ENCODE measurements at places on chromosomes 12 and 14.

- DNase-seq: no peak
Observed at GRCh38 chr12:66035288-66035966, 95.1 kb downstream of the LLPH start.

DNA sequence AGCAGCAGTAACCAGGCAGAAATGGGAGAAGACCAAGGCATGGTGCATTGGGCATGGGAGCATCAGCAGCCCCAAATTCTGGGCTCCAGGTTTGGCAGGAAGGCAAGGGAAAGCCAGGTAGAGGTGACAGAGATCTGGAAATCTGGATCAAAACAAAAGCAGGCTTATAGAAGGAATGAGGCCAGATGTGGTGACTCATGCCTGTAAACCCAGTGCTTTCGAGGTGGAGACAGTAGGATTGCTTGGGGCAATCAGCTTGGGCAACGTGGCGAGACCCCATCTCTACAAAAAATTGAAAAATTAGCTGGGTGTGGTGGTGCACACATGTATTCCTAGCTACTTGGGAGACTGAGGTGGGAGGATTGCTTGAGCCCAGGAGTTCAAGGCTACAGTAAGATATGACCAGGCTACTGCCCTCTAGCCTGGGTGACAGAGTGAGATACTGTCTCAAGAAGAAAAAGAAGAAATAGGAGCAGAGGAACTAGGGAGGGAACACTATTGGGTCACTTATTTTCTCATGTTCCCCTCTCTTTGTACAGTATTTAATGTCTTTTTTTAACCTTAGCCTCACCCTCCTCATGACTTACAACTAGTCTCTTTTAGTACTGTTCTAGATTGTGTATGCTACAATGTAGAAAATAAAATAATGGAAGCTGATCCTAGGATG, 25.1 kb downstream of the SLC4A8 start:
- DNase-seq: no peak

GRCh38 chr12:53844994-53845844, 93.4 kb upstream of the HOXC13 start:
- no peak for DNase-seq

DNA sequence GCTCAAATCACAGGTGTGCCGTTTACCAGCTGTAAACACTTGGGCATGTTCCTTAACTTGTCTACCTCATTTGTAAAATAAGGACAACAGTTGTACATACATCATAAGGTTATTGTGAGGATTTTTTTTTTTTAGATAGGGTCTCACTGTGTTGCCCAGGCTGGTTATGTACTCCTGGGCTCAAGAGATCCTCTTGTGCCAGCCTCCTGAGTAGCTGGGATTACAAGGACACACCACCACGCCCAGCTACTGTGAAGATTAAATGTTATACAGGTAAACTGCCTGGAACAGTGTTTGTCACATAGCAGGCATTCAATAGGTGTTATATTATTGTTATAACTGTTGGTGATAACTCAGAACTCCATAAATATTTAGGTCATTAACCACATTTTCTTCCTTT, 12.7 kb downstream of the TMED10 start:
- DNase-seq: no peak

DNA sequence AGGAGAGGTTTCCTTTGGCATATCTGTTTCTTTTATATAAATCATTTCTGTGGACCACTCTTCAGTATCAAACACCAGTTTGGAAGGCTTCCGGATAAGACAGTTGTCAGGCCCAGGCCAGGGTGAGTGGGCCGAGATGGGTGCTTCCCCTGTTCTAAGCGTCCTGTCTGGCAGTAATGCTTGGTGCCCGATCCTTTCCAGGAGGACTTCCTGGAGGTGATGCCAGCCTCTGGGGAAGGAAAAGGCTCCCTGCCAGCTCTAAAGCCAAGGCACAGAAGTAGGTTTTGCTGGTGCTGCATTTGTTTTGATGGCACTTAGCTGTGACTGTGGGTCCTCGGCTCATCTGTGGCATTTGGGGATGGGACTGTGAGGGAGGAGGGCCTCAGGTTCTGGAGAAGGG, 124.4 kb upstream of the RTL1 start:
- DNase-seq: no peak

DNA sequence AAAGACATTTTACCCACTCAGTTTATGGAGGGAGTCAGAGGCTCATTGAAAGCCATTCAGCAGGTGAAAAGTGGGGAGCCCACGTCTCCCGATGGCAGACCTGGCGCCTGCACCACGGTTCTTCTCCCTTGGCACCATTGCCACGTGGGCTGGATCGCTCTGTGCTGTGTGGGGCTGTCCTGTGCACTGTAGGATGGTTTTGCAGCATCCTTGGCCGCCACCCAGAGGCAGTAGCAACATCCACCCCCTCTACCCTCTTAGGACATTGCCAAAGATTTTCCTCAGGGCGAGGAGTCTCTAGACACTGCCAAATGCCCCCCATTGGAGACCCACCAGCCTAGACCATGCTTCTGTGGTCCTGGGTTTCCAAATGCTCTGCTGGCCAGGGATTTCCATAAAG, 60.2 kb downstream of the SYNE3 start:
- DNase-seq: no peak

GRCh38 chr14:50831726-50832168, 785 bp upstream of the NIN start:
- DNase-seq: no peak

DNA sequence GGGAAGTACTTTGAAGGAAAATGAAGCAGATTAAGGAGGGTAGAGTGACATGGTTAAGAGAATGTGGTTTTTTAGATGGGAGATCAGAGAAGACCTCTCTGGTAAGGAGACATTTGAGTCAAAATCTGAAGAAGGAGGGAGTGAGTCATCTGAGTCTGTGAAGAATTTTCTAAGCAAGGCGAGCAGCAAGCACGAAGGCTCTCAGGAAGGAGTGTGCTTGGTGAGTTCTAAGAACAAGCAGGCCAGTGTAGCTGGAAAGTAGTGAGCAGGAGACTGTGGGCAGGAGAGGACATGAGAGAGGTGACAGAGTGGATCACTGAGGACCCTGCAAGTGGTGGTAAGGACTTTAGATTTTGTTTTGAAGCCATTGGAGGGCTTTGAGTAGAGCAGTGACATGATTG, 76.3 kb upstream of the FUT8 start:
- DNase-seq: no peak

GRCh38 chr14:96170961-96171592, 33.6 kb upstream of the BDKRB2 start:
- no peak for DNase-seq

- no peak for DNase-seq
Observed at GRCh38 chr12:51522696-51523095, 68.3 kb upstream of the SCN8A start.

GRCh38 chr12:98002887-98003493, 512.4 kb upstream of the TMPO start:
- DNase-seq: no peak

DNA sequence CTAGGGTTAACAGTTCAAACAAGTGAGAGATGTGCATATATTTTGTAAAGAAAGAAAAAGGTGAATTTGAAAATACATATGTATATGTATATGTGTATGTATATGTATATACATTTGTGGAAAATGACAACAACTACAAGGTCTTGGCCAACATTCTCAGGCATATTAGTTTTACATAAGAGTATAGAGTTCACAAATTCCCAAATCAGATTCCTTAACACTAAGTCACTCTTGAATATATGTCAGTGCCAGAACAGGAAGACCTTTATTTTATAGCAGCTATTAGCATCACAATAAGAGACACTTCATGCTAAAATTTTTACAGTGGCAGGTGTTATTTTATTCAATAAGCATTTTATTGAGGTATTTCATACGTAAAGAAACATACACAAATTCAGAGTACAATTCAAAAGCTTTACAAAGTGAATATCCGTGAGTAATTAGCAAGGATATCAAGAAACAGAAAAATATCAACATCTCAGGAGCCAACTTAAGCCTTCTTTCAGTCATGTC, 179.7 kb downstream of the SLC6A15 start:
- DNase-seq: no peak

- no peak for DNase-seq
Observed at GRCh38 chr12:71786829-71787228, 32.2 kb downstream of the RAB21 start.

DNA sequence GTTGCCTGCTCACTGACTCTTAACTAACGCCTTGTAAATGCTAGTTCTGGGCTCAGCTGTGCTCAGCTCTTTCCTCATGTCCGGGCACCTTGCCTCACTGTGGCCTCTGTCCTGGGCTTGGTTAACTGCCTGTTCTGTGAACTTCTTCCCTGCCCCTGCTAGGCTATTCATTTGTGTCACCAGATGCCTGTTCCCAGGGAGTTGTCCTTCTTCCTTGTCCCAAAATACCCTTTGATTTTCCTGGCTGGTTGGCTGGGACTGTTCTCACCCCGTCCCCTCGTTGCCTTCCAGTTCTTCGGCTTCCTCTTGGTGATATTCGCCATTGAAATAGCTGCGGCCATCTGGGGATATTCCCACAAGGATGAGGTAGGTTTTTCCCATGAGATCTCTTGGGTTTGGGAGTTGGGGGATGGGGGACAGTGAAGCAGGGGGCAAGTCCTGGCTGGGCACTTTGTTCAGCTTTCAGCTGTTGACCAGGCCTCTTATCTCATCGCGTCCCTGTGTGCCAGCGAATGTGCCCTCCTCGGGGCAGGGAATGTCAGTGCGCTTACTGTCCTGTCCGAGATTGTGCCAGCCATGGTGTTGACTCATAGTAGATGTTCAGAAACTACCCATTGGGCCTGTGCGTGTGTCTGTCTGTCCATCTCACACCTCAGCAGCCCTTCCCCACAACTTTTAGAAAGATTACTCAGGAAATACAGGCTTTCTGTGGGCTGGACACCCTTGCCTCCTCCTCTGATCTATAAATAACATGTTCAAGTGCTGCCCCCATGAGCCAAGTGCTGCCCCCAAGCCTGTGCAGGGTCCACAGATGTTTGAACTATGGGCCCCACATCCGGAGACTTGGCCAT, 33.1 kb downstream of the CD9 start:
- no peak for DNase-seq

- no peak for DNase-seq
Observed at GRCh38 chr12:52010692-52011601, 4.2 kb downstream of the TAMALIN start.

DNA sequence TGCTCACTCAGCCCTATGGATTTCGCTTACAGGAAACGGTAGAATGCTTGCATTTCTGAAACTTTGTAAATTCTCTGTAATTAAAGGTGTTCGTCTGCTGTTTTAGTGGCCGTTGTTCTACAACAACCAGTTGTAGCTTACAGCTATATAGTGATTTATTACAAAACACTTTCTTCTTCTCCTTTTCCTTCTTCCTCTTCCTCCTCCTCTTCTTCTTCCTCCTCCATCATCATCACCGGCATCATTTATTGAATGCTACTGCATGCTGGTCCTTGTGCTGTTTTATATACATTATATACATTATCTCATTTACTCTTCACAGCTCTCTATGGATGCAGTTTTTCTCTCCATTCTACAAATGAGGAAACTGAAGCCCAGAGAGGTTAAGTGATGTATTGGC, 6.4 kb downstream of the ETV6 start:
- DNase-seq: no peak

GRCh38 chr12:72699362-72699761, 427.2 kb downstream of the TRHDE start:
- no peak for DNase-seq
